ENCODE measurements at places on chromosomes 3 and 15.

GRCh38 chr3:72105306-72105705 lies 320.4 kb upstream of the PROK2 start:
- DNase-seq = no peak

GRCh38 chr3:115255197-115255585 lies 108.1 kb upstream of the ZBTB20 start:
- no peak for DNase-seq

DNA sequence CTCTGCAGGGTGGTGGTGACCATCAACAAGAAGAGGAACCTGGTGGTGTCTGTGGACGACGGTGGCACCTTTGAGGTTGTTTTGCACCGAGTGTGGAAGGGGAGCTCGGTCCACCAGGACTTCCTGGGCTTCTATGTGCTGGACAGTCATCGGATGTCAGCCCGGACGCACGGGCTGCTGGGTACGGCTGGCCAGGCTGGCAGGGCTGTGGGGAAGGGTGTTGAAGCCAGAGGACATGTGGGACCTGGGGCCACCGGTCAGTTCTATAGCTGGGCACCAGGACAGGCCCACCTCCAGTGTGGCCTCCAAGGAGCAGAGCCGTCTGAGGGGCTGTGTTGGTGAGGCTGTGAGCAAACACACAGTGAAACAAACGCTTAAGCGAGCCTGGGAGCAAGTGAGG lies 3.9 kb upstream of the ITIH3 start:
- DNase-seq = no peak

- DNase-seq = no peak
Measured at GRCh38 chr3:194573680-194574437, 59.4 kb downstream of the TMEM44 start.

DNA sequence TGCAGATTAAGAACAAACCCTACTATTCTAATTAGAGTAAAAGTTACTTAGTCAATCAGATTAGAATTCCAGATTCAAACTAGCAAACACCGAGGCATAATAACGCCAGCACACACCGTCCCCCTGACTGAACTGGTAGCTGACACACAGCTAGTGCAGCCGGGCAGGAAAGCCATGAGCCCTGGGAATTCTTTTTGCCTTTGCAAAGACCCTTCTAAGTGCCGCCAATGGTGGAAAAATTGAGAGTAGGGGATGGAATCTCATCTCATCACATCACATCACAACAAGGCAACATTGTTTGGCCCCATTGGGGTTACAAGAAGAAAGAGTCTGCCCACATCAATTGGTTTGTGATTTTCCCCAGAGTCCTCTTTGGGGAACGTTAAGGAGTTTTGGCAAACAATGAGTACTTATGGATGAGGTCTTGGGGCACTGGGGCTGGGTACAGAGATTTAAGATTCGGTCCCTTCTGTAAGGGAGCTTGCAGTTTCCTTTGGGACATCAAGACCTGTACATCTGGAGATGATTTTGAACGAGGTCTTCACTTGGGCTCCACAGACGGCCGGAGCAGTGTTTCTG lies 120.4 kb upstream of the MEF2A start:
- no peak for DNase-seq

DNA sequence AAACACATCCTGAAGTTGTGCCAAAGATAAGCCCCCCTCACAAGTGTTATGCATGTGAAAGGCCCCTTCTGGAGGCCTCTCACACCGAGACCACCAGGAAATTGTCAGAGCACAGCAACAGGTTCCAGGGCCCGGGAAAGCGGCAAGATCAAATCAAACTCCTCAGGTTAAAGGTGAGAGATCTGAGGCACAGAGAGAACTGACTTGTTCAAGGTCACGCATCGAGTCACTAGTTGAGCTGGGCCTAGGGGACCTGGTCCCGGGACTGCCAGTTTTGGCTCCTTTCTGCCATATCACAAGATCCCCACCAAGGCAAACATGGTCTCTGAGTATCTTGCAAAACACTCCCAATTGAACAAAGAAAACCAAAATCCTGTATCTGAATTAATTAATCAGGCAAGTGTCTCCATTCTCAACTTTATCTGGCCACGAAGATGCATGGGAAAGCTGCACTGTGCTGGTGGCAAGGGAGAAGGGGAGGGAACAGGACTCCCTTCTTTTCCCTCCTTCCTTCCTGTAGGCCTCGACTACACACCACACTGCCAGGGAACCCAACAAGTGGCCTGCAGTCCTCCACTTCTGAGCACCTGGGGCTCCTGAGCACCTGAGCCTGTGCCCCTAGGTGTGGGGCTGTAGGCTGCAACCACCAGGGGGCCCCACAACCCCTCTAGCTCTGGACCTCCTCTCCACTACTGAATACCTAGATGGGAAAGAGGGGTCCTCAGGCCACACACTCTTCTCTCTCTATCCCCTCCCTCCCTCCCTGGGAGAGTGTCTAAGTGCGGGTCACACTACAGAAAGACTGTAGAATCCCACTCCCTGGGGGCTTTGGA lies 37.3 kb downstream of the ANP32A start:
- DNase-seq = no peak

GRCh38 chr3:93994056-93994455 lies 14.1 kb downstream of the ARL13B start:
- DNase-seq = no peak

- DNase-seq = no peak
Measured at GRCh38 chr3:16355828-16356227, 90.8 kb downstream of the OXNAD1 start.

DNA sequence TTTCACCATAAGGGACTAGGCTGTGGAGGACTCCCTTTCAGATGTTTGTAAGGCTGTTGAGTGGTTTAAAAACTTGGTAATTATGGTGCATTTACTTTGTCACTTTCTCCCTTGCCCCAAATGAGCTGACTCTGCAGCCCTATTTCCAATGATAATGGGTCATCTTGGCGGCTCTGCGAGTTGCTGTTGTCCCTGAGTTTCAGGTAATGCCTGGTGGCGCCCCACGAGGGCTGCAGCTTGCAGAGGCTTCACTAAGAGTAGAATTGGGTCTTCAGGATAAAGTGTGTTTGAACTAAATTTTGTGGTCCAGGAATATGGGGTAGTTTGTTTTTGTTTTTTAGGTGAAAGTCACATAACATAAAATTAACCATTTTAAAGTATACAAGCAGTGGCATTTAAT lies 450.1 kb upstream of the CFAP20DC start:
- no peak for DNase-seq

DNA sequence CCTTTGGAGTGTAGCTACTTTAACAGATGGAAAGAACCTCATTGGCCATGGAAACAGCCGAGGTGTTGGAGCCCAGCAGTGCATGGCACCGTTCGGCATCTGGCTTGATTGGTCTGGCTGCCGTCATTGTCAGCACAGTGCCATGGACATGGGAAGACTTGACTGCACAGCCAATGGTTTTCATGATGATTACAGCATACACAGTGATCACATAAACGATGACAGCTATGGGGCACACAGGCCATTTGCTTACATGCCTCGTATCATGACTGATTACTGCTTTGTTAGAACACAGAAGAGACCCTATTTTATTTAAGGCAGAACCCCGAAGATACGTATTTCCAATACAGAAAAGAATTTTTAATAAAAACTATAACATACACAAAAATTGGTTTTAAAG lies 44.1 kb downstream of the PGPEP1L start:
- no peak for DNase-seq

DNA sequence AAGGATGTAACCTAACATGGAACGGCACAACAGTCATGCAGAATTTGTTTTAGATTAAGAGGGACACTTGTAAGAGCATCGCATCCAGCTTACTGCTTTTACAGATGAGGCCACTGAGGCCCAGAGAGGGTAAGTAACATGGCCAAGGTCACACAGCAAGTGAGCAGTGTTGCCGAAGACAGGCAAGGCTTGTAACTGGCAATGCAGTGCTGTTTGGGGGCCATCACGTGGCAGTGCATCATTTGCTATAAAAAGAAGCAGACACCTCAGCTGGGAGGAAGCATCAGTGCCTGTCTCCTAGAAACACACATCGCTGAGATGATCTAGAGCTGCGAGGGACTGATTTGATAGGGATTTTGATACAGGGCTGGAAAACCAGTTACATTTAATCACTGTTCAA lies 108.2 kb upstream of the PROK2 start:
- no peak for DNase-seq

- DNase-seq = no peak
Measured at GRCh38 chr3:9619180-9619579, 30.1 kb upstream of the MTMR14 start.

GRCh38 chr3:98966862-98967546 lies 65.5 kb upstream of the DCBLD2 start:
- no peak for DNase-seq

GRCh38 chr15:44308415-44308814 lies 19.9 kb downstream of the GOLM2 start:
- DNase-seq = no peak

GRCh38 chr3:43758592-43759225 lies 68.0 kb downstream of the ABHD5 start:
- no peak for DNase-seq

GRCh38 chr3:170102431-170102830 lies 64.6 kb downstream of the GPR160 start:
- DNase-seq = no peak

- DNase-seq = no peak
Measured at GRCh38 chr15:41661518-41662225, 1.5 kb downstream of the MGA start.

- no peak for DNase-seq
Measured at GRCh38 chr3:51522273-51522962, 16.1 kb upstream of the RAD54L2 start.

DNA sequence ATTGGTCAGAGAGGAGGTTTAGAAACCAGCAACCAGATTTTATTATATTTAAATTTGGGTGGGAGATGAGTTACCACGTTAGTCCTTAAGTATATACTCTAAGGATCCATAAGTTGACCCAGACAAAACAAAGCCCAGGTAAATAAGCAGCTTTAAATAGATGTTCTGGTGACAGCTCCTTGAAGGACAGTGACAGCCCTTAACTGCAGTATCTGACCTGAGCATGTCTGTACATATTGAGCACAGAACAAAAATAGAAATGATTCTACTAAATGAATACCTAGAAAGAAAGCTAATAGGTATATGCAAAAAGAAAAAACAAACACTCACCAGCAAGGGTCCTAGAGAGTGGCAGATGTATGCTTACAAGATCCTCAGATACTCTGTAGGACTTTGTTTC lies 63.0 kb downstream of the UBR1 start:
- DNase-seq = no peak
